ENCODE measurements at places on chromosomes 16 and 17.
A peak's percentile ranks its signal among the peaks of the same experiment; 100 is the strongest.

GRCh38 chr17:47687748-47688147 is 6.2 kb upstream of the TBKBP1 start:
- DNase-seq, result no peak

GRCh38 chr16:25018972-25019617 is 3.9 kb upstream of the ARHGAP17 start:
- DNase-seq, result no peak

DNA sequence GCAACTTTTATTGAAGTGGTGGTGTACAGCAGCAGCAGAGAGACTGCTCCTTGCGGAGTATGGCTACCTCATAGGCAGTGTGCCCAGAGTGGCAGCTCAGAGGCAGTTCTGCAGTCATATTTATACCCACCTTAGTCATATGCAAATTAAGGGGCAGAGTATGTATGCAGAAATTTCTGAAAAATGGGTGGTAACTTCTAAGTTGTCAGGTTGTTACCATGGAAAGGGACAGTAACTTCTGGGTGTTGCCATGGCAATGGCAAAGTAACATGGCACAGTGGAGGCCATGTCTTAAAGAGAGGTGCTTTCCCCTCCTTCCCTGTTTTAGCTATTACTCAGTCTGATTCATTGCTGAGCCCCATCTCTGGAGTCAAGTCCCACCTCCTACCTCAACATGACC is 53.4 kb downstream of the MEOX1 start:
- DNase-seq, result no peak

DNA sequence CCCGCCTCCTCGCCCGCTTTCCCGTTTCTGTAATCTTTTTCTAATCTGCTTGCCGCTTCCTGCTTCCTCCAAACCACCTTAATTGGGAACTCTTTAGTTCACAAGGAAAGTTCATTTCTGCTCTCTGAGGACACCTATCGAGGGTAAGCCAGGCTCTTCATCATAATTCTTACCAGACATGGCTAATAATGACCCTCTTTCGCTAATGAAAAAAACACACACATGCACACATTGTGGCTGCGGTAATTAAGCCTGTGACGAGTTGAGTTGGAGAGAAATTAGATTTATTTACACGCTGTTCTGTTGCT is 100.6 kb downstream of the ZNF423 start:
- DNase-seq, result no peak

- DNase-seq, result peak; percentile 71
Measured at GRCh38 chr16:87017371-87018012, 299.7 kb downstream of the C16orf95 start.

GRCh38 chr17:55322453-55322985 is 57.8 kb downstream of the HLF start:
- DNase-seq, result no peak

DNA sequence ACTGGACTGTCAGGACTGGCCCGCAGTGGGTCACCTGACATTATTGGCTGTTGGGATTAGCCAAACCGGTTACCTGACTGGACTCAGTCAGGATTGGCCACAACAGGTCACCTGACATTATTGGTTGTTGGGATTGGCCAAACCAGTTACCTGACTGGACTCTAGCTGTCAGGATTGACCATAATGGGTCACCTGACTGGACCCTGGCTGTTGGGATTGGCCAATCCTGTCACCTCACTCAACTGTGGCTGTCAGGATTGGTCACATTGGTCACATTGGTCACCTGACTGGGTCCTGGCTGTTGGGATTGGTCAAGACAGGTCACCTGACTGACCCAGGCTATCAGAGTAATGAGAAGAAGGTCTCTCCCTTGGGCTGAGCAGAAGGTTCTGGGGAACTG is 207.7 kb upstream of the SDK2 start:
- DNase-seq, result no peak

- DNase-seq, result no peak
Measured at GRCh38 chr16:58197314-58198012, 443 bp downstream of the CSNK2A2 start.

- DNase-seq, result no peak
Measured at GRCh38 chr16:16148755-16149154, 74.5 kb downstream of the ABCC6 start.

DNA sequence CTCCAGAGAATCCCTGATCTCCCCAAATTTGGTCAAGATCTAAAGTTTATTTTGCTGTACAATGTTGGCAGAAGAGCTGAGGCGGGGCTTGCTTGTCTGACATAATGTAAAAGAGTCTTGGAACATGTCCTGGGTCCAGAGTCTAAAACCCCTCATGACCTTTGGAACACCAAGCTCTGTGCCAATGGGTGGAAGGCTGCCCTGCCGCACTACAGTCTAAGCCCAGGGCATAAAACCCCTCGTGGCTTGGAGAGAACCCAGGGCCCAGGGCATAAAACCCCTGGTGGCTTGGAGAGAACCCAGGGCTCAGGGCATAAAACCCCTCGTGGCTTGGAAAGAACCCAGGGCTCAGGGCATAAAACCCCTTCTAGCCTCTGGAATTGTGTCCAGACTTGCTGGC is 36.7 kb downstream of the CCDC57 start:
- no peak for DNase-seq

DNA sequence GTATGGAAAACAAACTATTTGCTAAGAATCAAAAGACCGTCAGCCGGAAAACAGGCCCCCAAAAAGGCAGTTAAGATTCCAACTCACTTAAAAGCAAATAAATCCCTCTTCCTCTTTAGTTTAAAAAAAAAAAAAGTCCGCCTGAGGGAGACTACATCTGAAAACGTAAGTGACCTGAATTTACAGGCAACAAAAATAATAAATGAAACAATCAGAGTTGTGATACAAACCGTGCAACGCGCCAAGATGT is 1.1 kb downstream of the KANSL1 start:
- DNase-seq, result no peak

DNA sequence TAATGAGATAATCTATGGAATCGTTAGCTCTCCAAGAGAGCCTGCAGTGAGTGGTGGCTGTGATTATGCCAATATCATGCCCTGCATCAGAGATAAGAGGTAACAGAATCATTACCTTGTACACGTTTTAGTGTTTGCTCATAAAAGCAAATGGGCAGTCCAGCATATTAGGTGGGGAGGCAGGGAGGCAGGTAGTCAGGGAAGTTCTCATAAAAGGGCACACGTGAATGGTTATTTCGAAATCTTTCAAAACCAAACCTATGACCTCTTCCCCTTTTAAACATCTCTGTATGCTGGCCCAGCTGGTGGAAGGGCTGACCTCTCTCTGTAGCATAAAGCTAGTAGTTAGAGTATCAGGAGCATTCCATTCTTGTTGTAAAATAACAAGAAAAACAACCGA is 51.7 kb downstream of the VAT1L start:
- no peak for DNase-seq

DNA sequence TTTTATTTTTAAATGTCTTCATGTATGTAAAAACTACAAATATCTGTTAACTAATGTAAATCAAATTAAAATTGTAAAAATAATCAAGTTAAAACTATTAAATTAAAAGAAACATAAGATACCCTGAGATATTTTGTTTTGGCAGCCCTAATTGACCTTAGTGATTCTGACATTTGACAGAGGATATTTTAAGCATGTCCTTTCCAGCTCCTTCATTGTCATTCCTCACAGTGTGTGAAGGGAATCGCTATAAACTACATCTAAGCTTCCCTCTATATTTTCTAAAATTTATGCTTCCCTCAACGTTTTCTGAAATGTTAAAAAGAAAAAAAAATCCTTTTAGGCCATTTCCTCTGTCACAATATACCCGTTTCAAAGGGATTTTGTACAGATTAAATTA is 20.2 kb downstream of the CEP112 start:
- no peak for DNase-seq

GRCh38 chr17:76681222-76682137 is 29.3 kb downstream of the MXRA7 start:
- DNase-seq, result no peak

DNA sequence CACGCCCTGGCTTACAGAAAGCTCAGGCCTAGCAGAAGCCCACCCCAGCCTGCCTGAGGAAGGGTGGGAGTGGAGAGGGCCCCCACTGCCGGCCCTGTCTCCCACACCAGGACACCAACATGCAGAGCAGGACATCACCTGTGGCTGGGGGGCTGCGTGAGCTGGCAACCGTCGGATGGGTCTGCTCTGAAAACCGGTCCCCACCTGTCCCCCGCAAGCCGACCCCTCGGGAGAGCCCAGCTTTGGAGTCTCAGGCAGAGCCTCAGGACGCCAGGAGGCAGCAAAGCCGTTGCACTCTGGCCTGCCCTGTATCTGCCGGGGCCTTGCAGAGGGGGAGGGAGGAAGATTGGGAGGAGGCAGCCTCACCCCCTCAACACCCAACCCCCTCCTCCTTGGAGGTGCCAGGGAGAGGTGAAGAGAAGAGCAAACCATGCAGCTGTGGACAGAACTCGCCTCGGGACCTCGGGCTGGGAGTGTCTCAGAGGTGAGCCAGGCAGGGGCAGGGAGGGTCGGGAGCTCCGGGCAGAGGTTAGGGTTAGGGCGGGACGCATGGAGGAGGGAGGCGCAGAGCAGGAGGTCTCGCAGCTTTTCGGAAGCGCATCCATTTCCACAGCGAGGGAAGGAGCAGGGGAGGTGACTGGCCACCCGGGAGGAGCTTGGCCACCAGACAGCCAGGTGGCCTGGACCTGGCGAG is 30.4 kb upstream of the ZC3H18 start:
- DNase-seq, result no peak

GRCh38 chr16:57675741-57676551 is 7.8 kb downstream of the ADGRG3 start:
- no peak for DNase-seq

GRCh38 chr17:62163847-62164246 is 98.8 kb upstream of the MED13 start:
- no peak for DNase-seq
